ENCODE measurements at places on chromosomes 5 and 9.

DNA sequence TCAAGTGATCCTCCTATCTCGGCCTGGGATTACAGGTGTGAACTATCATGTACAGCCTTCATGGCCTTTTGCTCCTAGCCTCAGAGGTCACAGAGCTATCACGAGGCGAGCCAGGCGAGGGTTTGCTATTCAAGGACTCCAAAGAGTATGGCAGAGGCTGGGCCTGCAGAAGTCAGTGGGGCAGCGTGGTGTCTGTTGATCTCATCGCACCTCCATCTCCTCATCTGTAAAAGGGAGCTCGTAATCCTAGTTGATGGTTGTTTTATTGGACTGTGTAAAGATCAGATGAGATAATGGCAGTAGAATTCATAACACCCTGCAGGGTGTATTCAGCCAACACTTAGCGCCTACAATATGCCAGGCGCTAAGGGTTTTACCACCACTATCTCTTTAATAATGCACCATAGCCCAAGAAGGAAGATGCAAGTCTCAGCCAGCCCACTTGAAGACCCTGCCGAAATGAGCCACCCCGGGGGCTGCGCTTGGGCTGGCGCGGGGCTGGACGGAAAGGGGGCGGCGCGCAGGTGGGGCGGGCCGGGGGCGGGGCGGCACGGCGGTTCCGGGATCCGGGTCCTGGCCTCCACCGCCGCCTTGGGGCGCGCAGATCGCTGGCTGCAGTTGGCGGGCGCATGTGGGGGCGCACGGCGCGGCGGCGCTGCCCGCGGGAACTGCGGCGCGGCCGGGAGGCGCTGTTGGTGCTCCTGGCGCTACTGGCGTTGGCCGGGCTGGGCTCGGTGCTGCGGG, at the start of gene GALNT12:
Gene GALNT12, plus strand, starts transcription at position 601 of the 744 bp plus-strand sequence. Its CDS starts 29 bp downstream, at position 630.
- DNase-seq = no peak

DNA sequence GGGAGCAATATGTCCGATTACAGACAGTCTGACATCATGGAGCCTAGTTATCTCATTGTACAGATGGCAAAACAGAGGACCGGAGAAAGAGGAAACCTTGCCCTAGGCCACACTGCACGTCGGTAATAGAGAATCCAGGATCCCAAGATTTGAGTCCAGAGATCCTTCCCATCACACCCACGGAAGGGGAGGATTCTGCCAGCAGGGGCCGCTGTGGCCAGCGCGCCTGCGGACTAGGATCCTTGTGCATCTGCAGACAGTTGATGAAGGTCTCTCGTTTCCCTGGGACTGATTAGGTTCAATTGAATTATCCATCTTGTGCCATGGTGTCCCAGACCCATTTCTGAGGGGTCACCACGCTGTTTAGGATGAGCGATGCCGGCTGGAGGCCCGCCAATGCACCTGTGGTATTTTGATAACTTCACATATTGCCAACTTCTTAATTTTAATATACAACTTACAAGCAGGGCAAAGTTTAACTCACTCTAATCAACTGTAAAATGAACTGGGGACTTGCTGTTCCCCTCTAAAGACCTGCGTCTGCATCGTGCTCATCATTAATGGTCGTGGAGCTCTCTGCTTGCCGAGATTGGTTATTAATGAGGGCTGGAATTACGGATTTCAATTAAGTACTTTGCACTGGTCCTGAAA, 592.7 kb upstream of the BRINP1 start:
- DNase-seq = no peak

- DNase-seq = no peak
These were observed 32.6 kb upstream of the ANXA1 start for GRCh38 chr9:73118898-73119554.

DNA sequence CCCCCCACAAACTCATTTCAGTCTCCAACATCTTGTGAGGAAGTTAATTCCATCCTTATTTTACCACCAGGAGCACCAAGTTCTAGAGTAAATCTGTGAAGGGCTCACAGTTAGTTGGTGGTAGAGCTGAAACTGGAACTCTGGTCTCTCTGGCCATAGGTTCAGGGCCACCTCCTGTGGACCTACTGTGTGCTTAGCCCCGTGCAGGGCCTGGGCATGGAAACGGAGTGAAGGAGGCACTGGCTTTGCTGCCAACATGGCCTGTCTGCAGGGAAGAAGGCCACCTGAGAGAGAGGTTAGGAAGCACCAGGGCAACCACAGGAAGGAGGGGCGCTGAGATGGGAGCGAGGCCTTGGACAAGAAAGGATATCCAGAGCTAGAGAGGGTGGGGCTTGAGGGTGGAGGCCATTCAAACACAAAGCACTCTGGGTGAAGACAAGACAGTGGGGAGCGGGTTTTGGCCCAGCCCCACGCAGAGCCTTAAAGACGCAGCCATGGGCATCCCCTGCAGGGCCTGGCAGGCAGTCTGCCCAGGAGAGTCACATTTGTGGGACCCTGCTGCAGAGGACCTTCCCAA, 16.0 kb upstream of the DAB2IP start:
- no peak for DNase-seq

DNA sequence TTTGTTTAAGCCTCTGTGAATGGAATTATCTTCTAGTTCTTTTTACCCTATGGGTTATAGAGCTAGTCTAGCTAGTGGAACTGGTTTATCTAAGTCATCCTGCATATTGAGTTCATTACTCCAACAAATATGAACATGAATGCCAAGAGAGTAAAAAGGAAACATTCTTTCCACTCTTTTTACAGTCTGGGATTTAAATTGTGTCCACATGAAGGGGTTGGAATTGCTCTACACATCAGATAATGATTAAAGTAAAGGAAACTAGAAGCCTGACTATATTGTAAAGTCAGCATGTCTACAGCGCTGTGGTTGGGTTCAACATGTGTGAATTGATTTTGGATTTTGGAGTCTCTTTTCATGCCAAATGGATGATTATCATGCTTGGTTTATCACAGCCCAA, 173.1 kb downstream of the CCDC171 start:
- no peak for DNase-seq

- DNase-seq = no peak
These were observed 12.4 kb downstream of the FAM200C start for GRCh38 chr5:160387445-160387844.

GRCh38 chr9:81851340-81851739, 76.9 kb upstream of the SPATA31D4 start:
- no peak for DNase-seq

DNA sequence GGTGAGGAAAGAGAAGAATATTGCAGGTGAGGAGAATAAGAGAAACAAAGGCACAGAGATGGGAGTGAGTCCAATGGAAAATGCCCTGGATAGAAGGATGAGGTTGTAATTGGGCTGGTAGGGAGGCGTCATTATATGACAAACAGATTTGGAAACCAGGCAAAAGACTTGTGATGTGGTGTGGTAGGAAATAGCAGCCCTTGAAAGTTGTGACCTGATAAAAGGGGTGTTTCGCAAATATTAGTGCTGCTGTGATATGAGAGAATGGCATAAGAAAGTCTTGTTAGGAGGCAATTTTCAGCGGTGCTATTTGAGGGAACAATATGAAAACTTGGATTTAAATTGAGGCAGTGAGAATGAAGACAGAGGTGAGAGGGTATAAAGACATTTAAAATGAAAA, 217.5 kb upstream of the ACTBL2 start:
- DNase-seq = no peak

Measured in activated CD8-positive, alpha-beta memory T cell treated with anti-CD3 and anti-CD28 coated beads for 1 hour (primary cell).